GM03348 (cell line): ENCODE measurements at places on chromosomes 16 and 17.

DNA sequence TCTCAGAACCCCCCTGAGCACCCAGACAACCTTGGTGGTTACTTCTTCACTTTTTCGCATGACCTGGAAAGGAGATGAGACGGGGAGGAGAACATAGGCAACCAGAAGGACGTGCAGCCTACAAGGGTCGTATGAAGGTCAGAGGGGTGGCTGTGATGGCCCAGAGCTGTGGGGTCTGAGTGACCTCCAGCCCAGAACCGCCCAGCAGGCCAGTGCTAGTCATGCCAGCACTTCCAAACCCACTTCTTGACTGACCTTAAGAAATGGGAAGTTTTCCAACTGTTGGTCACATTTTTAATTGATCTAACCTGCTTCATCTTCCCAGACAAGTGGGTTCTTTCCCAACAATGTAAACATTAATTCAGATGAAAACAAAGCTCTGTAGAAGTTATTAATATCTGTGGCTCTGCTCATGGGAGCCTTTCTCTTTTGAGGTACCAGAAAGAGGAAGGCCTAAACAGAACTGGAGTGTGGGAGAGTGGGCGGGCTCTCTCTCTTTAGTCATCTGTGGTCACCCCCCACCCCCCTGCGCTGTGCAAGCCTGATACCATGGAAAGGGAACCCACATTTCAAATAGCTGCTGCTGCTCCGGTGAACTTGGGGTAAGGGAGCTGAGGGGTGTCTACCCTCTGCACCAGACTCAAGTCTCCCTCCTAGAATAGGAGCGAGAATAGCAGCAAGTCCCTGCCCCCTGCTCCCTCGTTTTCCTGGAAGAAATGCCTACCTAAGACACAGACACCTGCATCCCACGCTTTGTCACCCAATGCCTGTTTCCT lies 101.6 kb downstream of the RAB11FIP4 start:
- no peak for DNase-seq

DNA sequence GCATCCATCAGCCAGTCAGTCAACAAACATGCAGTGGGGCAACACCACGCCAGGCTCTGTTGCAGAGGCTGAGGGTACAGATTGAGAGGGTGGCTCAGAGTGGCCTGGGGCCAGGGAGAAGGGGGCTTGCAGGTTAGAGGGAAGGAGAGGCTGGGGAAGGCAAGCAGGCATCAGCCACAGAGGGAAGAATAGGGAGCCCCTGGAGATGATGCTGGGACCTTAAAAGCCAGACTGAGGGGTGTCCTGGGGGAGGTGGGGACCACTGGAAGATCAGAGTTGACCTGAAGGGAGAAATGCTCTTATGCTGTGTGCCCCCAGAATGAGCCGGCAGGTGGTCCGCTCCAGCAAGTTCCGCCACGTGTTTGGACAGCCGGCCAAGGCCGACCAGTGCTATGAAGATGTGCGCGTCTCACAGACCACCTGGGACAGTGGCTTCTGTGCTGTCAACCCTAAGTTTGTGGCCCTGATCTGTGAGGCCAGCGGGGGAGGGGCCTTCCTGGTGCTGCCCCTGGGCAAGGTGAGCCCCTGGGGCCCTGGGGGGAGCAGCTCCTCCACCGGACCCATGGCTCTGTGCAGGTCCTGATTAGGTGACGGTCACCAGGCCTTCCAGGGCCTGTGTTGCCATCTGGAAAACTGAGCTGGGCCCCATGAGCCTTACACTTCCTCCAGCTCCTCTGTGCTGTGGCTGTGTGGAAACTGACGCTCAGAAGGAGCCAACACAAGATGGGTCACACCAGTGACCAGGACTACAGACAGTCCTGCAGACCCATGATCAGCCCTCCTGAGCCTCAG lies 1.7 kb downstream of the CORO1A start:
- DNase-seq, result no peak

GRCh38 chr17:79544142-79544914 lies 66.5 kb downstream of the RBFOX3 start:
- DNase-seq, result no peak

GRCh38 chr16:74999609-75000480 lies 1.0 kb downstream of the ZNRF1 start:
- DNase-seq, result peak; percentile 66

DNA sequence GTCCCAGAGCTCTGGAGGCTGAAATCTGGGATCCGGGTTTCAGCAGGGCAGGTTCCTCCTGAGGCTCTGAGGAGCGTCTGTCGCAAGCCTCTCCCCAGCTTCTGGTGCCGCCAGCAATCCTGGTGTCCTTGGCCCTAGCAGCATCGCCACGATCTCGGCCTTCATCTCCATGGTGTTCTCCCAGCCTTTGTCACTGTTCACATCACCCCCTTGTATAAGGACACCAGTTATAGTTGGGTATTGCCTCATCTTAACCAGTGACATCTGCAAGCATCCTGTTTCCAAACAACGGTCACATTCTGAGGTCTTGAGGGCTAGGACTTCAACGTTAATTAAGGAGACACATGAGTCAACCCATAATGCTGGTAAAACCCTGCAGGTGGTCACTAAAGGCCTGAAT lies 2.8 kb upstream of the PPP1R27 start:
- DNase-seq, result no peak

- DNase-seq, result no peak
These were observed 1.7 kb downstream of the COPS3 start for GRCh38 chr17:17279316-17279715.

GRCh38 chr17:6138761-6139446 lies 68.7 kb downstream of the WSCD1 start:
- no peak for DNase-seq
